ENCODE measurements at places on chromosomes 12 and 14.

DNA sequence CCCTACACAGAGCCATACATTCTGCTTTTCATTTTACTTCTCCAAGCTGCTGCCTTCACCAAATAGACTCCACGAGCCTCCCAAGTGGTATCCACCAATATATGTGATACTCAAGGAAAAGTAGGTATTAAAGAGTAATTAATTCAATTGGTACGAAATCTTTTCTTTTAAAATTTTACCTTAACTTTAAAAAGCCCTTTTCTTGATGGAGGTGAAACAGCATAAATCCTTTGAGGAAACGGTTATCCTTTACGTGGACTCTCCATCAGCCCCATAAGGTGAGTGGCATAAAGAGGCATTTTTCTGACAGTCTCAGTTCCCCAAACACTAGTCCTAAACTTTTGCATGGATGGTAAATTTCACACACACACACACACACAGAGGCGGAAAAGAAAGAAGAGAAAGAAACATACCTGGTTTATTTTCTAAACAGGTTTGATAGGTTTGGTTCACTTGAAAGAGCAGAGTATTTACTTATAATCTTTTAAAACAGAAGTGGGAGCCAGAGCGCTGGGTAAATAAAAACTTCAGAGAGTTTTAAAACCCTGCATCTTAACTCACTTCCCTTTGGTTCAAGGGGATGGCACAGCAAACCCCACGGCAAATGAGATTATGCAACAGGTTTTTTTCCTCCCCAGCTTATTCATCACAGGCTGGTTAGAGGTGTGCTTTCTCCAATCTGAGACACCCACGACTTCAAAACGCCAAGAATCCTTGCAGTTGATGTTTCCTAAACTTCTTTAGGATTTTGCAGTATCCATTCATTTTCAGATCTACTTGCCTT lies 1.9 kb downstream of the DUSP16 start:
- peak; percentile 53 for DNase-seq

DNA sequence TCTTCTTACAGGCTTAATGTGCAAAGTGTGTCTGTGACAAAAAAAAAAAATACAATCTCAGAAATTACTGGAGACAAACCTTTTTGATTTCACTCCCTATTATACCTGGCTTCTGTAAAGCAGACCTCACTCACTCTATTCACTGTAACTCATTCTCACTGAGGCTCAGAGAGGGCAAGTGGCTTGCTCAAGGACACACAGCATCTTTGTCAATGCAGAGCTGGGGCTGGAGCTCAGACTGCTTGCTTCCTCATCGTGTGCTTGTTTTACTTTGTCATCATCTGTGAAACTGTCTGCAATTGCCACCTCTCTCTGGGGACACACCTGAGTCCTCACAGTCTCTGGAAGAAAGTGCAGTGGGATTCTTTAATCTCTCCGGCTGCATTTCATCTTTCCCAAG lies 120.0 kb downstream of the PTPN11 start:
- no peak for DNase-seq

- no peak for DNase-seq
Observed at GRCh38 chr14:91379579-91379932, 38.1 kb downstream of the CCDC88C start.

GRCh38 chr14:22973217-22974032 lies 8.9 kb downstream of the AJUBA start:
- peak; percentile 15 for DNase-seq

DNA sequence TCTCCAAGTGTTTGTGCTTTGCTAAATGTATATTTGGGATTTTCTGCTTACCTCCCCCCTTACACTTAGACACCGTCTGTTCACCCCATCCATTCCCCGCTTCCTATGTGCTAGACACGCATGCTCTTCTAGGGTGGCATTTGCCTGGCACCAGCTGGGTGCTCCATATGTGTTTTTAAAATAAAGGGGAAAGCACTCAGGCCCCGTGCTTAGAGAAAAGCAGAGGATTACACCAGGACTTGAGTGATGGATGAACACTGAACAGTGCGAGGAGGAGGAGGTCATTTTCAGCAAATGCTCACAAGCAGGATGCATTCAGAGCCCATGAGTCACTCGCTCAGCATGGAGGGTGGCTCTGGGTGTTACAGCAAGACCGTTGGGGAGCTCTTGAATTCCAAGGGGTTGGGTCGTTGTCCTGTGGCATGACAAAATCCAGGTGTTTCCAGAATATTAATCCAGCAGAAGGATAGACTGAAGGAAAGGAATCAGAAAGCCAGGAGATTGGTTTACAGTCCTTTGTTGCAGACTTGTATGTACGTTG lies 2.9 kb upstream of the BDKRB1 start:
- no peak for DNase-seq

GRCh38 chr14:74592476-74593201 lies 19.4 kb downstream of the LTBP2 start:
- no peak for DNase-seq
